ENCODE measurements at places on chromosomes 7 and 10.

- no peak for DNase-seq
These were observed 1.5 kb downstream of the PRKAR2B start for GRCh38 chr7:107045980-107046379.

- no peak for DNase-seq
These were observed 3.4 kb downstream of the DNMBP start for GRCh38 chr10:100006243-100006886.

GRCh38 chr7:82393076-82393839 is 50.3 kb downstream of the CACNA2D1 start:
- no peak for DNase-seq

GRCh38 chr7:141946796-141947195 is at the start of gene CLEC5A:
Gene CLEC5A, minus strand, starts transcription at chr7:141946974. Its CDS starts 682 bp downstream, at chr7:141946292.
- DNase-seq: no peak

DNA sequence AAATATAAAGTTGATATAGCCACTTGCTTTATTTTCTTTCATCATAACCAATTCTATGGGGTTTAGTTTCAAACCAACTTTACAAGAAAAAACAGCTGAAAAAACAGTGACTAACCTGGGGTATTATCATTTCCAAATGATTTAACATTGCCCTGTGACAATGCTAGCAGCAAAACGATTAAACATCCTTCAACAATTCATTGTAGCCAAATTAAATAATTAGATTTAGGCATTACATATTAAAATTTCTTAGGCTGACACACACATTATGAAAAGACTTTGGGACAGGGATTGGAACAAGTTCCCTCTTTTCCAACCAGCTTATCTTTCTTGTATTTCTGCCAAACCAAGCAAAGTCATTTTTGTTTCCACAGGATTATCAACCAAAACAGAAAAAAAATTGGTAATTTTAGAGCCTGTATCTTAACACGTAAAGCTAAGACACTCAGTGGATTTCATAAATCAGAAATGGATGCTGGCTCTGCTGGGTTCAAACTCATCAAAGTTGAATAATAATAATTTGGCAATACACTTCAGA is 84.0 kb downstream of the SEMA3D start:
- DNase-seq: no peak
